ENCODE measurements at places on chromosomes 3 and 15.

GRCh38 chr15:56587686-56588085, 122.7 kb upstream of the MNS1 start:
- no peak for DNase-seq

DNA sequence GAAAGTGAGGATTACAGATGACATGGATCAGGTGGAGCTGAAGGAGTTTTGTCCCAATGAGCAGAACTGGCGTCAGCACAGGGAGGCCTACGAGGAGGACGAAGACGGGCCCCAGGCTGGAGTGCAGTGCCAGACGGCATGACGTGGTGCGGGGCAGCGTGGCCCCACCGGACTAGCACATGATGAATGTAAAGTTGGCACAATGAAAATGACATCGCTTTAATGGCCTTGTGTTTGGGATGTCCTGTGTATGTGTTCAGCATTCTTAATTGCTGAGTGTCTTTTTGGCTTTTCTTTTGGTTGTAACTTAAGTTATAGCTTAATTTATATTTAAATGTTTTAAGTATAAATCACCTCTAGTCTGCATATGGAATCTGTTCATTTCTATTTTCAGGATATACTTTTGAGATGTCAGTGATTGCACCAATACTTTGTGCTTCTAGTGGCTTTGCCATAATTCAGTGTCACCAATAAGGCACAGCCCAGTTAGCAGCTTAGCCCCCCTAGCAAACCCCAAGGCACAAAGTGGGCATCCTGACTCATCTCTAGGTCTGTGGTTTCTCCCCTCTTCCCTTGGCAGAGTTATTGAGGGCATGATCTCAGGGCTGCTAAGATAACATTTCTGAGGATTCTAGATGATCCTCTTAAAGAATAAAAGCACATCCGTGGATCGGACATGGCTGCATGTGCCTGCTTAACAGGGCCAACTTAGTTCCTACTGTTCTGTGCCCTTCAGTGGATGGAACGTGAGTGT, 16.1 kb downstream of the DNAJA4 start:
- no peak for DNase-seq

DNA sequence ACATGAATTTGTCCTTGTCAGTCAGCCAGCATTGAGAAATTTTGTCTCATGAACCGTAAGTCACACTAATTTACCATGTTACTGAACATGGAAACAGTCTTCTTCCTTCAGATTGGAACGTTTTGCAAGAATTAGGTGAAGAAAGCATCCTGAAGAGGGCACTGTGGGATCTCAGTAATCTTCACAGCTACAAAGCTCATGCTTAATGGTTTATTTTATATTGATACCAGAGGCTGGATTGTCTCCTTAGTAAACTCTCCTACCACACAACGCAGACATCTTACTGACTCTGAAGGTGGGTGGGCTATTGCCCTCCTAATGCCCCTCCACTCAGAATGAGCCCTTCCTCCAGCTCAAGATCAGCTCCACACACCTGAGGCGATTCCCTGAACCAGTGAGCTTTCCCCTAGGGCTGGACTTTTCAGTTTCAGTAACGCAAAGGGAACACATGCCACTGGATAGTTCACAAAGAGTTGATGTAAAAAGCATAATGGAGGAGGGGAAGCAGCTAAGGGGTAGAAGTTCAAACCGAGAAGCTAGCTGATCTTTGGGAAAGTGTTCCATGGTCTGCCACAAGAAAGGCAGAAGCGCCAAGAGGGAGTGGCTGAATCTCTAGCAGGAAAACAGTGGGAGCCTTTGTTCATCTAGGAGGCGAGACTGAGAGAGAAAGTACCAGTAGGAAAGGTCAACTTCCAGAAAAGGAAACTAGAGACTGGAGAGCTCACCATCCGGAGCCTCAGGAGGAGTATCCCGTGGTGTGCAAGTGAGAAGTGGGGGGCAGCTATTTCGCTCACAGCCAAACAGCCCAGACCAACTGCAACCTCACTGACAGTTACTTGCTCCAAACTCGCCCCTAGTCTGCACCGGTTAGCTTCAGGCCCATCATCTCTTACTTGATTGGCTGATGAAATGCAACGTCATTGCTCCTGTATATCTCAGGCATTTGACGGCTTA, at the start of gene SLC9C1:
Gene SLC9C1 (minus strand): TSS at position 849 of the 954 bp plus-strand sequence. CDS start 7,425 bp downstream, outside the sequence.
- DNase-seq = peak; percentile 55

DNA sequence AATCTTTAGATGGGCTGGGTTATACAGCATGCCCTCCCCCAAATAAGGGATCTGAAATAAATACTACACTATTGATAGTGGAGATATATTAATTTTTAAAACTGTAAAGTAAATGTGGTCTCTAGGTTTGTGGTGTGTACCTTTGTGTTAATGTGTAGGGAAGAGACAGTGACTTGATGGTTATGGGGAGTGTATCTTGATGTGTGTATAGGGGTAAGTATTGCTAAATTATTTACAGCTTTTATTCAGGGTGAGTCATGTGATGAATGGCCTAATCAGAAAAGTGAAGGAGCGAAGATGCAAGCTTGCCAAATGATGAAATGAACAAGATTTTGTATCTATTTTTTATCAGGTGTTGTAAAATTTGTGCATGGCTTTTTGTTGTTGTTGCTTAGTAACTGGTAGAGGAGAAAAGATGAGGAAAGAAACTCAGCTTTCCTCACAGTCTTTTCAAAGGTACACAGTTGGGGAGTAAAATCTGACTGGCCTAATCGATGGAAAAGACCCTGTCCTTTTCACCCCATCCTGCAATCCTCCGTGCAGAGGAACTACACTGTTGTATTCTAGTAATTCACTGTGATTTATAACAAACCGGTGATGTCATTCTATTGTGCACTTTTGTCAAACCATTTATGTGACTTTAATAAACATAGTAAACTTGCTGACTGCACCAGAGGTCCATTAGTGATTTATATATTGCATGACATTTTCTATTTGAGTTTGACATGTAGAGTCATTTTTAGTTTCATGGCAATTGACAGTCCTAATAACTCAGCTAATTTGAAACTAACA, 17.7 kb downstream of the FEM1B start:
- DNase-seq = no peak

- DNase-seq = no peak
Observed at GRCh38 chr3:12924437-12924836, 83.1 kb upstream of the RPL32 start.

GRCh38 chr3:97820780-97821179, 1.0 kb upstream of the CRYBG3 start:
- DNase-seq = no peak

DNA sequence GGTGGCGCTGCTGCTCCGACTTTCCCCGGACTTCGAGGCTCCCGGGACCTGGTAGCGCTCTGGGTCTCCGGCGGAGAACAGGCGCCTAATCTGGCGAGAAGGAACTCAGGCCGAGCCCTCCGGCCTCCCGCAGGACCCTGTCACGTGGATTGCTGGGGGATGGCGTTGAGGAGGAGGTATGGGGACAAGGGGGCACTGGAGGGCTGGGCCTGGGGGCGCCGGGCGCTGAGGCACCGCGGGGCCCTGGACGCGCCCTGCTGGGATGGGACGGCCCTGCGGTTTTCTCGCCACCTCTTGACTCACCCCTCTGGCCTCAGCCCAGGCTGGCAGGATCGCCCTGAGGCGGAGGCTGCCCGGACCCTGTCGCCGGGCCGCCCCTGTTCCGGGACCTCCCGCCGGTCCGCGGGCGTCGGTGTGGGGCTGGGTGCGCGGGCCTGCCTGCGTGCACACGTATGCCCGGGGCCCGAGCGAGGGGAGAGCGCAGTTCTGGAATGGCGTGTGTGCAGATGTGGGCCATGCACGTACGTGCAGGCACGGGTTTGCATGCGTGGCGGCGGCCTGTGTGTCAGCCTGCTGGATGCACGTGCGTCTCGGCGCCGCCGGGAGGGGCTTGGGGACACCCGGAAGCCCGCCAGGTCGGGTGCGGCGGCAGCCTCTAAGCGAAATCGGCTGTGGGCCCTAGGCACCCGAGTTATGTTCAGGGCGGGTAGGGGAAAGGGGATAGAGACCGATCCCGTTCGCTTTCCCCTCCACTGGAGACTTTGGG, 752 bp downstream of the C15orf39 start:
- DNase-seq = no peak

- DNase-seq = no peak
Observed at GRCh38 chr3:8964436-8965370, 1.4 kb upstream of the RAD18 start.

GRCh38 chr3:59573911-59574310, 524.1 kb upstream of the CFAP20DC start:
- DNase-seq = peak; percentile 70

DNA sequence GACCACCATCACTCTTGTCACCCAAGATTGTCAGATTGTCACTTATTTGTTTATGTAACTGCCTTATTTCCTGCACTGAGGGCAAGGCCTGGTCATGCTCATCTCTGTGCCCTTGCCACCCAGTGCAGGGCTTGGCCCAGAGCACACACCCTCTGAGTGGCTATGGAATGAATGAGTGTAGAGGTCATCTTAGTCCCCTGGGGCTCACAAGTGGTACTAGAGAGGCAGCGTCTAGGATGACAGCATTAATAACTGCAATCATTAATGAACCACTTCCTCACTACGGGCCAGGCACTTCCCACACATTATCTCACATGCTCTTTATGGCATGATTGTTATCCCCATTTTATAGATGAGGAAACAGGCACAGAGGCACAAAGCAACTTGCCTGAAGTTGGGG, 117.0 kb downstream of the SMAD6 start:
- no peak for DNase-seq

DNA sequence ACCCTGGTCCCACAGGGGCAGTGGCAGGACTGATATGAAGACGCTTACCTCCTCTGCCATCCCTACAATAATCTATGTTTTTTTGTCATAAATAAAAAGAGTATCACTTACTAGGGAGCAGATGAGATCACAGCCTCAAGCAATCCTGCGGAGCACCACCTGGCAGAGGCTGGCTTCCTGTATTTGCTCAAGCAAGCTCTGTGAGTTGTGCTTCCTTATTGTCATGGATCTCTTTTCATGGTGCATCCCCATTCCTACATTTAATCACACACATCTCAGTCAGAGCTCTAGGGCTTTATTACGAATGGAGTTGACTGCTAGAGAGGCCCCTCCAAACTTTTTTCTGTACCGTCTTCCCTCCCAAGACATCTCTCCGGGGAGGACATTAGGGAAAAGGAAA, 186.0 kb downstream of the UBE2E2 start:
- no peak for DNase-seq

DNA sequence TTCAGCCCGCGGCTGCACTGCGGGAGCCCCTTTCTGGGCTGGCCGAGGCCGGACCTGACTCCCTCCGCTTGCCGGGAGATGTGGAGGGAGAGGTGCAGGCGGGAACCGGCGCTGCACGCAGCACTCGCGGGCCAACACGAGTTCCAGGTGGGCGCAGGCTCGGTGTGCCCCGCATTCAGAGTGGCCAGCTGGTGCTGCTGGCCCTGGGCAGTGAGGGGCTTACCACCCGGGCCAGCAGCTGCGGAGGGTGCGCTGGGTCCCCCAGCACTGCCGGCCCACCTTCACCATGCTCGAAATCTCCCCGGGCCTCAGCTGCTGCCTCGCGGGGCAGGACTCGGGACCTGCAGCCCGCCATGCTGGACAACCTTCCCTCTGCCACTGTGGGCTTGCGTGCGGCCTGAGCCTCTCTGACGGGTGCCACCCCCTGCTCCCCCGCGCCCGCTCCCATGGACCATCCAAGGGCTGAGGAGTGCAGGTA, 733.5 kb upstream of the CCDC54 start:
- DNase-seq = no peak

GRCh38 chr3:174755833-174756829, 103.0 kb upstream of the NAALADL2 start:
- DNase-seq = no peak

GRCh38 chr3:5540532-5540931, 353.0 kb downstream of the EDEM1 start:
- no peak for DNase-seq

DNA sequence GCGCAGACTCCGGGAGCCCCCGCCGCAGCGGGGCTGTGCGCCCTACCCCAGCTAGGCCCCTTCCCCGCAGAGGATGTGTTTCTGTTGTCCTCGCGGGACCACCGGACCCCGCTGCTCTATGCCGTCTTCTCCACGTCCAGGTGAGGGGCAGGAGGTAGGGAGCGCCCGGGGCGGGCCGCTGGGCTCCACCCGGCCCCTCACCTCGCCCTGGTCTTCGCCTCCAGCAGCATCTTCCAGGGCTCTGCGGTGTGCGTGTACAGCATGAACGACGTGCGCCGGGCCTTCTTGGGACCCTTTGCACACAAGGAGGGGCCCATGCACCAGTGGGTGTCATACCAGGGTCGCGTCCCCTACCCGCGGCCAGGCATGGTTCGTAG, 4.7 kb downstream of the SEMA3B start:
- DNase-seq = no peak

- no peak for DNase-seq
Observed at GRCh38 chr3:120682095-120682681, at the start of gene HGD. TSS of gene HGD (minus strand) at chr3:120682239. CDS start at chr3:120682111, 128 bp downstream.

DNA sequence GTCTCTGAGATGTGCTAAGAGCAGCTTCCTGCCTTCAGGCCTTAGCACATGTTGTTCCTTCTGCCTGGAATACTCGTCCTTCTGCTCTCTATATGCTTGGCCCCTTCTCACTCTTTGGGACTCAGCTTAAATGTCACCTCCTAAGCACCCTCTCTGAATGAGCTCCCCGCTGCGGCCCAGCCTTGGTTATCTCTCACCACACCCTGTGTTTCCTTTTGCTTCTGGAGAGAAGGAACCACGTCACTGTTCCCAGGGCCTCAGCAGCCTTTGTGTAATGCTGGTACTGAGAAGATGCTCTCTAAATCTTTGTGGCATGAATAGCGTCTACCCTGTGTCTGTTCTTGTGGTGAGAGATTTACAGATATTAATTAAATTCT, 2.2 kb downstream of the FAH start:
- DNase-seq = no peak

GRCh38 chr3:6439226-6439625, 421.7 kb upstream of the GRM7 start:
- no peak for DNase-seq

GRCh38 chr15:100642950-100643338, 40.6 kb downstream of the ASB7 start:
- DNase-seq = no peak

- DNase-seq = peak; percentile 53
Observed at GRCh38 chr15:34621675-34622074, 38.2 kb upstream of the GOLGA8B start.

GRCh38 chr15:78615151-78615589, 5.6 kb downstream of the CHRNA3 start:
- DNase-seq = no peak

GRCh38 chr3:57091521-57092273, 31.2 kb downstream of the SPATA12 start:
- no peak for DNase-seq

DNA sequence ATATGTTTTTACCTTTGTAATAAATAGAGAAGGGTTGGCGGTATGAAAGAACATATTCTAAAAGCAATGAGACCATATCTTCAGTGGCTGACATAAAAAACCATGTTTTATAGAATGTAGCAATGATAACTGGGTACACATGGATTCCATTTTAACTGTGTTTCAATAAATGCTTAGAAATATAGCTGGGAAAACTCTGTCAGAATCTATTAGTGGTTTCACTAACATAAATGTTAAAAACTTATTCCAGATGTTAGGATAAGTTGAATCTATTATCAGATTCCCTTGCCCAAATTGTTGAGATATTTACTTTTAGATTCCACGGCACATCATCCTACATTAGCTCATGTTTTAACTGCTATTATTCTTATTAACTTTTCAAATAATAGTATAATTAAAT, 772.2 kb upstream of the ALCAM start:
- no peak for DNase-seq

- peak; percentile 14 for DNase-seq
Observed at GRCh38 chr3:38960953-38961622, 90.7 kb downstream of the SCN11A start.

Data from hippocampal formation (tissue), 2 donors.